ENCODE measurements at places on chromosomes 1 and 21.

DNA sequence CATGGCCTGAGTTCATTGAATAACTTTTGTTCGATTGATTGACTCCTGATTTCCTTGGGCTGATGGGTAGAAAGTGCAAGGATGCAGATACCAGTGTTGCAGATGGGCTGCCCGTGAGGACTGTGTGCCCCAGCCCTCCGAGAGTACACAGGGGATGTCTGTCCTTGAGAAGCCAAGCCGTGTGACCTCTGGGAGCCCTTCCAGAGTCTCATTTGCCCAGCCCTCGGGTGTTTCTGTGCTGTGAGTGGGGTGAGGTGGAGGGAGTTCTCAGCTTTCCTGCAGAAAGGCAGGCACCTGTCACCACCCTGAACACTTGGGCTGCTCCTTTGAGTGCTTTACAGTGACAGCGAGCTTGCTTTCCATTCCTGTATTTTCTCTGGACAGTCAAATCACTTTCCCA is 96.4 kb upstream of the CACNA1E start:
- DNase-seq = no peak

GRCh38 chr1:212980123-212980785 is 29.9 kb downstream of the VASH2 start:
- DNase-seq = peak; percentile 75

DNA sequence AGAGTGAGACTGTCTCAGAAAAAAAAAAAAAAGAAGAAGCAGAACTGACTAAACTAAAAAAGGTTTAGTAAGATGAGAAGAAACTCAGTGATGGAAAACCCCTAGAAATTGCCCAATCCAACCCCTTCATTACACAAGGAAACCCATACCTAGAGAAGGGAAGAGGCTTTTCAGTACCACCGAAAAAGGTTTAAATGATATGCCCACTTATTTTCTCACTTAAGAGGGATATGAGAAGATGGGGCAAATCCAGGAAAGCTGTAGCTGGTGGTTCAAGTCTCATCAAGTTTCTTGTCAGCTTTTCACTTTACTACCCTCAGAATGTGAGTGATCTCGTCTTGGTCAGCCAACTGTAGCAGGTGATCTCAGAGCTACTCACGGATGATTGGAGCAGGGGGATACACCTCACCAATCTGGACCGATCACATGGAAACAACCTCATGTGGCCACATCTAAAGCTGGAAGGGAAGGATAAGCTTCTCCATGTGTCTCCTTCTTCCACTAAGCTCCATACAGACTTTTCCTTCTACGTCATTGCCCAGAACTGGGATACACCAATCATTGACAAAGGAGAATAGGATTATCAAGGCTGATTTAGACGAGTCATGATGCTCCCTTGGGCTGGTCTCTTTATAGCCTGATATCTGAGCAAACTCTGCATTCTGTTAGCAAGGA is 126.7 kb upstream of the POU3F1 start:
- DNase-seq = no peak

DNA sequence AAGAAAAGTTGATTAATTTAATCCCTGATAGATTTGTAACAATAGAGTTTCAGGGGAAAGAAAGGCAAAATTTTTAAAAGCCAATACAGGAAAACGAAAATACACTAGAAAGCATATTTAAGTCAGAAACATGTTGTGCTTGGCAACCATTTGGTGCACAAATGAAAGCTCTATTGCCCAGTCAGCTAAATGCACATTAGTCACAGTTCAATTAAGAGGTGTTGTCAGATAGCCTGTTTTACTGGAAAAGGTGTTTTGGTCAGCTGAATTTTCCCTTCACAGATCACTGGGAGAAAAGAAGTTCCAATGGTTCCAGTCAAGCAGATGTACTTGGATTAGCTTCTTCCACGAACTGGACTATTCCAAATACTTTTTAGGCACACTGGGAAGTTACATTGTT is 25.4 kb downstream of the RGS4 start:
- no peak for DNase-seq

All from vagina (tissue), 2 donors.